ENCODE measurements at places on chromosomes 2 and 18.

GRCh38 chr2:222734703-222735014 lies 63.2 kb downstream of the MOGAT1 start:
- no peak for DNase-seq

DNA sequence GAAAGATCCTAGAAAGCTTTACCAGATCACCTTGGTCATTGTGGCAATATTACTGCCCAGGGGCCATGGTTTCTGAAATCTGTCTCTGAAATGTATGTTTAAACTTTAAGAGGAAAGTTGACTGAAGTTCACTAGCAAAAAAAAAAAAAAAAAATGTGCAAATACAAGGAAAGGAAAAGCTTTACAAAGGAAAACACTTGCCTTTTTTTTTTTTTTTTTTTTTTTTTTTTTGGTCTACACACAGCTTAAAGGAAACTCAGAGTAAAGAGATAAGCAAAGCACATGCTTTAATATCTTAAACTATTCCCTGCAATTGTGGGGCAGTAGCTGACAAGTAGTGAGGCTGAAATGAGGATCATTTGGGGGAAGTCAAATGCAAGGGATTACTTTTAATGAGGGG lies 174.2 kb upstream of the EPAS1 start:
- DNase-seq: no peak

GRCh38 chr2:120576509-120577474 lies 158.9 kb upstream of the GLI2 start:
- DNase-seq: peak; percentile 74

GRCh38 chr18:69631281-69631680 lies 230.6 kb downstream of the DOK6 start:
- DNase-seq: no peak

- peak; percentile 59 for DNase-seq
Observed at GRCh38 chr2:157874997-157875640, 1.0 kb downstream of the ACVR1 start.

Data from Right ventricle myocardium superior (tissue), 1 donor.